HCT116 (cell line): ENCODE measurements at places on chromosomes 6 and 20.

- no peak for DNase-seq
Measured at GRCh38 chr6:105458551-105458950, 55.7 kb upstream of the PREP start.

DNA sequence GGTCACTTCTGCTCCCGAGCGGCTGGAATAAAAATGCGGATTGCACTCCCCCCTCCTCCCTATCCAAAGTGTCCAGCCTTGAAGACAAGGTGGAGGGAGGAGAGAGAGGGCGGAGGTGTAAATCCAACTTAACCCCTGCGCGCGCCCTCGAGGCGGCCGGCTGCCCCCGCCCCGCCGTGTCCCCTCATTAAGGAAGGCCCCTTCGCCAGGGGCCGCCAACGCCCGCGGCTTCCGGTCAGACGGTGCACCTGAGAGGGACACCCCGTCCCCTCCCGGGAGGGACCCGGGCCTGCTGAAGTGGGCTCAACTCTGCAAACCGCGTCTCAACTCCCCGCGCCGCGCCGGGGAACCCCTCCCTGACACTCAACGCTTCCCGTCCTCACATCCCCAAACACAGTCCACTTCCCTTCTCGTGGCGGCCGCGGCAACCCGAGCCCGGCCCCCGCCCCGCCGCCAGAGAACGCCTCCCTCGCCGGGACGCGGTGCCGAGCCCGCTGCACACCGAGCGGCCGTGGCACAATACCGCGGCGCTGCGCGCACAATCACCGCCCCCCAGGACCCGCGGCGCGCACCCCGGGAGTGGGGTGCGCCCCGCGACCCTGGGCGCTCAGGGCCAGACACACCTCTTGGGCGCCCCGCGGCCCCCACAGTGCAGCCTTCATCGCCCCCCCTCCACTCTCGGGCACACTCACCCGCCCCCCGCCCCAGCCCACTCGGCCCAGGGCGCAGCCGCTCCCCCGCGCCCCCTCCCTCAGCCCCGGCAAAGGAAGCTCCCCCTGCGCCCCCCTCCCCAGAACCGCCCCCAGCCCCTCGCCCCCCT, 102.5 kb downstream of the NOL4L start:
- no peak for DNase-seq

DNA sequence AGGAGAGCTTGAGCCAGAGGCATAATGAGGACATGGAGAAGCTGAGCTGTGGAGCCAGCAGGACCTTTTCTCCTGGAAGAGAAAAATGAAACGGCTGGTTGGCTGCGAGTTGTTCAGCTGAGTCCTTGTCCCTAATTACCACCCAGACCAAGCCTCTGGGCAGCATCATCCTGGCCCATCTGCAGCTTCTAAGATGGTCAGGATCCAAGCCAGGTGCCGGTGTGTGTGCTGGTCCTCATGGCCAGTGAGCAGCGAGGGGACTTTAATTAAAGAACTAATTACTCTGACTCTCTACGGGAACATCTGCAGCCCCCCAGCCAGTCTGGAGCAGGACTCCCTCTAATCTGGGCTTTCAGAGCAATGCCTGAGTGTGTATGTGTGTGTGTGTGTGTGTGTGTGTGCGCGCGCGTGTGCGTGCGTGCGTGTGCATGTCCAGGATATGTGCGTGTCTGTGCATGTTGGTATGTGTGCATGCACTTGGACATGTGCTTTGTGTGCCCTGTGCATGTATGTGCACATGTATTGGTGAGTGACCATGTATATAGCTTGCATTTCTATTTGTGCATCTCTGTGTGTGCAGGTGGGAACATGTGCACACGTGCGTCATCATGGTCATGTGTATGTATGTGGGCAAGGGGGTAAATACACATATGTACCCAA, 173.9 kb downstream of the DHX35 start:
- no peak for DNase-seq

- no peak for DNase-seq
Measured at GRCh38 chr6:6191476-6191875, 129.0 kb downstream of the F13A1 start.

DNA sequence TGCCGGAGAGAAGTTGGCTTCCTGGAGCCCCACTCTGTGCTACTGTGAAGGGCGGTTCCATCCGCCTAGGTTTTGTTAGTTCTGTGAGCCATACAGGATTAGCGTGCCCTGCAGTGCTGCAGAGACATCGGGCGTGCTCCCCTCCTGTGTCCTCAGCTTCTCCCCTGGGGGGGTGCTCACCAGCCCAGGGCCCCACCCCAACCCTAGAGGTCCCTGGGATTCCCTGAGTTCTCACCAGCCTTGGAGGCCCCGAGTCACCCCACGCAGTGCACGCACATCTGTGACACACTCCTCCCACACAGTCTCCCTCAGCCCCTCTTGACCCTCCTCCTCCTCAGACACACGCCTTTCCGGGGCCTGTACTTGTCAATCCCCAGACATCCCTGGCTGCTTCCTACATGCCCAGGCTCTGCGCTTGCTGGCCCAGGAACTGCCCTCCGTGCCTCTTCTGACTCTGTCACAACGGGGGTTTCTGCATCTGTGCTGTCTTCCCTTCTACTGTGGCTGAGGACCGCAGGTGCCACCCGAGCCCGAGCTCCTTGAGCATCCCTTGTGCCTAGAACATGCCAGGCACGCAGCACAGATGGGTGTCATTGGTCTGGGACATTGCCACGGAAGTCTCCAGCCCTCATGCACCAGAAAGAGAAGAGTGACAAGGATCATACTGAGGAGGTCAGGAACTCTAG, 123.2 kb upstream of the RPS6KA2 start:
- DNase-seq, result no peak

DNA sequence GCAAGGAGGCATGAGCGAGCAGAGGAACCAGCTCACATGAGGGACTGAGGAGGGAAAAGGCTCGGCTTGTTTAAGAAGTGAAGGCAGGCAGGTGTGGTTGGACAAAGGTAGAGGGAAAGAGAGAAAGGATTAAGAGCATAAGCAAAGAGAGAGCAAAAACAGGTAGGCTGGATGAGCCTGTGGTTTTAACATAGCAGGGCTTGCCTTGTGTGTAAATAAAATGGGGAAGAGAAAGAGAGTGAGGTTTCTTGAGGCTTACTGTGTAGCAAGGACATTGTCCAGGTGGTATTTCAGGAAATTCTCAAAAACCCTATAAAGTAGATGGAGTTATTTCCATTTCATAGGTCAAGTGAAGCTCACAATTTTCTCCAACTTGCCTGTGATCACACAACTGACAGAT, 93.9 kb upstream of the HDAC2 start:
- DNase-seq, result no peak

GRCh38 chr6:138307816-138308730, 69.6 kb upstream of the SMIM28 start:
- DNase-seq, result no peak

- DNase-seq, result no peak
Measured at GRCh38 chr6:138035070-138035469, 72.1 kb downstream of the PERP start.

DNA sequence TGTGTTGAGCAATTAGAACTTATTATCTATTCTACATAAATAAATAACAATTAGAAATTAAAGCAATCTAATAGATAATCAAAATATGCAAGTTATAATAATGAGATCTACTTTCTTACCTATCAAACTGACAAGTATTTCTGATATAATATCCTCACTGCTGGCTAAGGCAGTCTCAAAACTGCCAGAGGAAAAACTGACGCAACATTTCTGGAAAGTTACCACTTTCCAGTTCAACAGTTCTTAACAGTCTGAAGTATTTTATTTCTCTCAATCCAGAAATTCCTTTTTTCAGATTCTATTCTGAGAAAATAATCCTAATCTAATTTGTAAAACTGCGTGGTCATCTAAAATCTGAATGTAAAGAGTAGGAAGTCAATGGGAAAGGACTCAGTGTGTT, 121.0 kb downstream of the TRDN start:
- DNase-seq, result no peak

GRCh38 chr20:16158090-16158975, 414.9 kb downstream of the KIF16B start:
- no peak for DNase-seq

- no peak for DNase-seq
Measured at GRCh38 chr6:157679605-157680580, 143.2 kb upstream of the SNX9 start.

GRCh38 chr20:52294106-52294628, 102.6 kb upstream of the ZFP64 start:
- no peak for DNase-seq

DNA sequence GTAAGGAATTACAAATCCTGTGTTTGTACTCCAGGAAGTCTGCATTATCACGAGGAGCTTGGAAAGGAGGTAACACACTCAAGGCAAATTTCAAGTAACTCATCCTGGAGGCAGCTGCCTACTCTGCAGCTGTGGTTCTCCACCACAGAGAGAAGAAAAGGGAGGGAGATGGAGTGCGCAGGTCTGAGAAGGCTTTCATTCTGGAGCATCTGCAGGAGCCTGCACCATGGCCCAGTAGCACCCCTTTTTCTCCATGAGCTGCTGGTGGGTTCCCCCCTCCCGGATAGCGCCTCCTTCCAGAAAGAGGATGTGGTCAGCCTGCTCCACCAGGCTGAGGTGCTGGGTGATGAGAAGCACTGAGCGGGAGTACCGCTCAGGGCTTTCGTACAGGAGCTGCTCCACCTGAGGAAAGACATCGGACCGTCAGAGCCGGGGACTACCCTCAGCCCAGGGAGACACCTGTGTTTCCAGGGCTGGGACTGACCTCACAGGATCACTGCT, 1.6 kb upstream of the PSMB8 start:
- no peak for DNase-seq

- DNase-seq, result no peak
Measured at GRCh38 chr20:36848078-36848660, 27.8 kb upstream of the TLDC2 start.

DNA sequence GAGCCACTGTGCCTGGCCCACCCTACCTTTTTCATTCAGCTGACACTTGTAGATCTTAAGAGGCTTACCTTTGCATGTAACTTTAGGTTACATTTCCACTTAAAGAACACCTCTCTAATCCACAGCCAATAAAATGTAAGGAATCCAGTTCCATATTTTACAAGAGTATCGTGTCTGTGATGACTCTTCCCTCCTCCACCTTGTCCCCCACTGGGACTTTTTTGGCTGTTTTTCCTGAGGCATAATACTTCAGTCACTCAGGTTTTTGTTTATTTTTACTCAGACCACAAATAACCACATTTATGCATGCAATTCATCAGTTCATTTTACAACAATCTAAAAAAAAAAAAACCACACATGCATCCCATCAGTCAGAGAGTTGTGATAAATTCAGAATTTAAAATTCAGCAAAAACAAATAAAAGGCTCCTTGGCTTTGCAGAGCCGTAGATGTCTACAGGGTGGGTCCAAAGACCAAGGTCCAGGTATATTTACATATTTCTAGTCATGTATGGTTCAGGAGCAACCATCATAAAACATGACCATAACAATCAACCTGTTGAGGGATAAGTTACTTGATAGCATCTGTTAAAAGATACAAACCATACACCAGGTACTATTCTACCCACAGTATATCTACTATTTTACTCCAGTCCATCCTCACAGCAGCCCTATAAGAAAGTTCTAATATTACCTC, 9.9 kb downstream of the ATXN1 start:
- no peak for DNase-seq

DNA sequence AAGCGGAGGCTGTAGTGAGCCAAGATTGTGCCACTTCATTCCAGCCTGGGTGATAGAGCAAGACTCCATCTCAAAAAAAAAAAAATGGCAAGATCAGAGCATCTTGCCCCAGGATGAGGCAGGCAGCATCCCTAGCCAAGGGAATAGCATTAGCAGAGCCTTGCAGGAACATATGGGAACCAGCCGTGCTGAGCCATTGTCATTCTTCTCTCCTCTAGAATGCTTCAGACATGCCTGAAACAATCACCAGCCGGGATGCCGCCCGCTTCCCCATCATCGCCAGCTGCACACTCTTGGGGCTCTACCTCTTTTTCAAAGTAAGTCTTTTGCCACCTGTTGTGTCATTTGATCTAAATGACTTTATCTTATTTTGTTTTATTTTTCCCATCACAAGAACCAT, 13.0 kb downstream of the HM13 start:
- no peak for DNase-seq

DNA sequence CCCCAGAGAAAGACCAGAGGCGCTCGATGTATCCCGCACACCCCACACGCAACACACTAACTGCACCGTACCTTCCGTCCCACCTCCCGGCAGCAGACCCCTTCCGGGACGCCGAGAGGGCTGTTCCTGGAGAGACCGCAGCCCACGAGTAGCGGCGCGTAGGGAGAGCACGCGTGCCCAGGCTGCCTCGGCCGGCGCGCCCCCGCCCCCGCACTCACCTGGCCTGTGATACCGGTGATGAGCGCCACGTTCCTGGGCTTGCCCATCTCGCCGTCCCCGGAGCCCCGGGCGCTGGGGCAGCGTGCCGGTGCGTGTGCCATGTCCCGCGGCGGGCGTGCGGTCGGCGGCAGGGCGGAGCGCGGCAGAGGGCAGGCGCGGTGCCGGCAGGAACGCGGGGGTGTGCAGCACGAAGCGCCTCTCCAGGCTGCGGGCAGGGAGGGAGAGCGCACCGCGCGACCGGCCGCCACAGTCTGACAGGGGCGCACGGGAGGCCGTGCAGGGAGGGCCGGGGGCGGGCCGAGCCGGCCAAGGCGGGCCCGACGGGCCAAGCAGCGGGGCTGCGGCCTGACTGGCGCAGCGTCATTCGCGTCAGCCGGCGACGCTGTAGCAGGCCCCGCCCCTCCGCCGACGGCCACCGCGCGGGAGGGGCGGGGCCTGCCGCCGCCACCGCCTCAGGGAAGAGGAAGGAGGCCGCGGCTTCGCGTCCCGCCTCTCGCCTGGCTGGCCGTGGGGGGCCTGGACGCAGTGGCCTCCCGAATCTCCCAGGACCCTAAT, at the start of gene GMDS:
GMDS (minus strand) TSS at position 503 of the 774 bp plus-strand sequence.
- DNase-seq, result peak; percentile 43

GRCh38 chr6:110708295-110708950, 106.8 kb downstream of the CDK19 start:
- DNase-seq, result no peak

DNA sequence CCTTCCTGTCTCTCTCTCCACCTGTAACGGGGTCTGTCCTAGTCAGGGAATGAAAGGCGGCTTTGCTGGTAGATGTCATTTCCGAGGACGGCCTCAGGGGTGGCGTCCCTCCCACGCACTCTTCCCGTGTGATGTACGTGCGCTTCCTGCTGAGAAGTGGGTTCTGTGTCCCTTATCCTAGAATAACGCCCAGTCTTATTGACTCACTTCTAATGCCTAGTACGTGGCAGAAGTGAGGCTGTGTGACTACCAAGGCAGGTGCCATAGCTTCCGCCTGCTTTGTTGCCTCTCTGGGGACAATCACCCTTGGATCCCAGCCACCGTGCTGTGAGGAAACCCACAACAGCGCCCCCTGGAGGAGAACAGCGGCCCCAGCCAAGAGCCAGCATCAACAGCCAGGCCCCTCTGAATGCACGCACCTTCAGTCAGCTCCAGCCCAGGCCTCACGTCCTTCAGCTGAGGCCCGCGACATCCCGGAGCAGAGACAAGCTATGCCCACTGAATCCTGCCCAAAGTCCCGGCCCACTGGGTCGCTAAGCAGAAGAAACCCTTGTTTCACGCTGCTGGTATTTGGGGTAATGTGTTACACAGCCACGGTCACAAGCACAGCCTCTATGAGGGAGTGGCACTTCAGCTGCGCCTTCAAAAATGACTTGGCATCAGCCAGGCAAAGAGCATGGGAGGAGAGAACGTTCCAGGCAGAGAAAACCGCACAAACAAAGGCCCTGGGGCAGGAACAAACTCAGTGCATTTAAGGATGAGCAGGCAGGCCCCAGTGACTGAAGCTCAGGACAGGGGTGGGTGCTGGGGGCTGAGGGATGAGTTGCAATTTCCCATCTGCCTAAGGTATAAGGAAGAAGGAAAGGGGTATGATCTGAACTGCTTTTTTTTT, 224.2 kb downstream of the NFATC2 start:
- peak; percentile 51 for DNase-seq

GRCh38 chr6:135173242-135173988, 7.7 kb upstream of the MYB start:
- no peak for DNase-seq

- DNase-seq, result no peak
Measured at GRCh38 chr6:35665573-35665972, 23.1 kb downstream of the FKBP5 start.
